ENCODE measurements at places on chromosomes 7 and 10. TPM values are rescaled to one million over a fixed set of nuclear protein-coding genes. Genes with fewer than 3 reads are reported as not detected.

Gene WNT8B
- 3.1 TPM for total RNA-seq

Gene PTPRZ1
- 0.74 TPM for total RNA-seq

Gene MSMB
- total RNA-seq: not detected

Gene CYP26A1
- total RNA-seq: 3.4 TPM

Gene HTRA1
- total RNA-seq: 3.5 TPM

- no peak for DNase-seq
Measured at GRCh38 chr10:116567335-116567734, 21.6 kb downstream of the PNLIP start.

DNA sequence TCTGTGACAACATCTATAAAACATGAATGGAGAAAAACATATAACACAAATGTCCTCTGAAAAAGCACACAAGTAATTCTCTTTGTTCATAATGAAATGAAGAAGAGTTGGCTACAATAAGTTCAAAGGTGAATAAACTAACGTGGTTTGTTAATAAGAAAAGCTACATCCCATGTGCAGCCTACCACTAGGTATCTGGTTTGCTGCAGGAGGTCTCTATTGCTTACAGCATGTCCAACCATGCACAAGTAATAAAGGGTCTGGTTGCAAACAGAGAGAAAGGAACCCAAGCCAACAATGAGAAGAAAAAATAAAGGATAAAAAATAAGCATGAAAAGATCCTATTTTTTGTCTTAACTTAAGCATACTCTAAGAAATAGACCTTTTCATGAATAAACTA is 139.2 kb downstream of the CHCHD3 start:
- DNase-seq: no peak

DNA sequence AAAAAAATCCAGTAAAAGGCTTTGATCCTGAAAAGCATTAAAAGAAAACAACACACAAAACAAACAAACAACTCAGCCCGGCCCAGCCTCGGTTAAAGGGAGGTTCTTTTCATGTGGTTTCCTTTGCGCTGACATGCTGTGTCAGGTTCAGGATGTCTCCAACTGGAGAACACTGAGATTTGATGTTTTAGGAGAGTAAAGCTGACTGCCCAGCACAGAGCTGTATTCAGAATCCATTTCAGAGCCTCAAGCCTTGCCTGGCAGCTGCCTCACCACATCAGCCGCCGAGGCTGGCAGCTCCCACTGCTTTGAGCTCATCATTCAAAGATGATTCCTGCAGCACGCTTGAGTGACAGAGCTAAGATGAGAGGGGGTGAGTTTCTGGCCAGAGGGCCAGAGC is 205.8 kb upstream of the LYZL1 start:
- DNase-seq: no peak

- DNase-seq: no peak
Measured at GRCh38 chr7:29150856-29151255, 4.5 kb upstream of the CPVL start.

GRCh38 chr7:26156451-26157420 is 4.7 kb downstream of the NFE2L3 start:
- DNase-seq: no peak

DNA sequence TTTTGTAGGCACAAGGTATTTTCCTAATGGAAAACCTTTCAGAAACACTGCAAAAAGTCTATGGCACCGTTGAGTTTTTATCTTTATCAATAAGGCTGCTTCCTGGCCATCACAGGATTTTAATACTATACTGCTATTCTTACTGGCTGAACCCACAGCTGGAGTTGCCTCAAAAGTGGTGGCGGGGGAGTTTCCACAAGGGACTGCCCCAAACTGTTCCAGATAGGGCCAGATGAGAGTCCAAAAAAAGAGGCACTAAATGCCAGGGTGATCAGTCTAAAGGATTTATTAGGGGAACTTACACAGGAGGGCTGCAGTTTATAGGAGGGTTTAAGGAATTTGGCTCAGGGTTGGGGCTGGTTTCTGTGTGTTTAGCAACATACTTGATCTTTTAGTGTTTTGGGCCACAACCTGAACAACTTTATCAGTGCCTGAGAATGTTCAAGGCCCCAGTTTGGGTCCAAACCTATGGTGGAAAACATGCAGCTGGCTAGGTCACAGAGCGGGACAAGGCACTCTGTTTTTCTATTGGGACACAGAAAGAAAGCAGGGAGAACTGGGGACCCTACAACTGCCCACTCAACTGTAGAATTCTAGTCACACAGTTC is 41.4 kb downstream of the STAM start:
- no peak for DNase-seq

- no peak for DNase-seq
Measured at GRCh38 chr10:21417172-21417712, 108.2 kb downstream of the SKIDA1 start.

GRCh38 chr10:109899356-109900331 is 23.7 kb downstream of the XPNPEP1 start:
- DNase-seq: no peak

DNA sequence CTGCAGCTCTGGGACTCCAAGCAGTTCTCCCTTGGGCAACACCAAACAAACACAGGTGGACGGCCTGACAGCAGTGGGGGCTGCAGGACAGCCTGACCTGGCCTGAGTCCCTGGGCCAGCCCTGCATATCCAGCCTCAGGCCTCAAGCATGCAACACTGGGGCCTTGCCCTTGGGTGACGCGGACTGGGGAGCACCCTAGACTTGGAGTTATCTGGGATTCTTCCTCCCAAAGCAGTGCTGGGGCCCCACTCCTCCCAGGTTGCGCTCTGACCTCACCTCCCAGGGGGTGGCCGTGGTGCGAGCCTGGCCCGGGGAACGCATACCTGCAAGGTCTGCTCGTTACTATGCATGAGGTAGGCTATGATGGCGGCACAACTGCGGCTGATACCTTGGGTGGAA is 6.2 kb upstream of the TMEM120A start:
- DNase-seq: no peak

GRCh38 chr10:99429517-99430095 is 818 bp downstream of the GOT1 start:
- DNase-seq: no peak

GRCh38 chr7:150992833-150993302 is 2.1 kb downstream of the NOS3 start:
- no peak for DNase-seq

DNA sequence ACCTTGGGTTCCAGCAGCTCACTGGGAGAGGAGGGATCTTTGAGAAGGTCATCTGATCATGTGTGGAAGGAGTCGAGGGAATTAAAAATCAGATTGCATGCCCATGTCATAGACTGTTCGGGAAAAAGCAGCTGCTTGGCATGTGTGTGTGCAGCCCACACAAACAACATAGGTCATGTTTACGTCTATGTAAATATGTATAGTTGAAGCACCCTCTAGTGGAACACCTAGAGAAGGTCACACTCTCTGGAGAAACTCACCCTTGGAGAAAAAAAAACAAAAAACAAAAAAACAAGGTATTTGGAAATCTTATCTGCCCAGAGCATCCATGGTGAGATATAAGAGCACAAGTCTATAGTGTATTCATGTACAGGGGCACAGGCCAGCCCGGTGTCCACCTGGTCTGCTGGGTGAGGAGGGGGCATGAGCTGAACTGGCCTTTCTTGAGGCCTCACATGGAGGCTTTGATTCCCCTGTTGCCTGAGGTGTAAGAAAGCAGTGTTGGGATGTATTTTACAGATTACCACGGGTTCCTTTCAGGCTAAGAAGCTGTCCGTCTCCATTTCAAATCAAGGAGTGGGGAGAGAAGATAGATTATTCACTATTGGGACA is 98.0 kb downstream of the NPY start:
- no peak for DNase-seq

GRCh38 chr10:29838539-29838938 is 203.8 kb upstream of the SVIL start:
- no peak for DNase-seq

DNA sequence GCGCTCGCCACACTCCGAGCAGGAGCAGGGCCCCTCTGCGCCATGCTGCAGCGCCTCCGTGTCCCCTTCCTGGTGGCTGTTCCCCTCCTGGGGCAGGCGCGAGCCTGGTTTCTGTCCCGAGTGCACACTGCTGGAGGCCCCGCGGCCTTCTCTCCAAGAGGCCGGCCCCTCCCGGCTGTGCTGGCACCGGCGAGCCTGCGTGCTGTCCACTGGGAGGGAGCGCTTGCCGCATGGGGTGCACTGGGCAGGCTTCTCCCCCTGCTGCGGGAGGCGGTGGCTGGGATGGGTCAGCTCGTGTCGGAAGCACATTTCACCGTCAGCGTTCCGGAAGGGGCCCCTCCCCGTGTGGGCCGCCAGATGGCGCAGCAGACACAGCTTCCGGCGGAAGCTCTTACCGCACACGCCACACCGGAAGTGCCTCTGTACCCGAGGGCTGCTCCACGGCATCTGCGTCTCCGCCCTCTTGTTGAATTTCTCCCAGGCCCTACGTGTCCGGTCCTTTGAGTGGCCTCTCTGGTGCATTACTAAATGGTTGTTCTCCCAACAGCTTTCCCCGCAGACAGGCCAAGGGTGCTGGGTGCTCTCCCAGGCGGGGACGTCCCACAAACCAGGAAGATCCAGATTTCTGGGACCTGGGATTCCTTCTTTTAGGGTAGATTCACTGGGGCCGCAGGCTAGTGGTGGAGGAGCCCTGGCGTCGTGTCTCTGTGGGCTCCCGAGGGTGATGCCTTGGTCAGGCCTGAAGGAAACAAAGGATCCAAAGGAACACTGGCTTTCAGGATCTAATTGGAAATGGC is 18.7 kb downstream of the ZNF786 start:
- no peak for DNase-seq

DNA sequence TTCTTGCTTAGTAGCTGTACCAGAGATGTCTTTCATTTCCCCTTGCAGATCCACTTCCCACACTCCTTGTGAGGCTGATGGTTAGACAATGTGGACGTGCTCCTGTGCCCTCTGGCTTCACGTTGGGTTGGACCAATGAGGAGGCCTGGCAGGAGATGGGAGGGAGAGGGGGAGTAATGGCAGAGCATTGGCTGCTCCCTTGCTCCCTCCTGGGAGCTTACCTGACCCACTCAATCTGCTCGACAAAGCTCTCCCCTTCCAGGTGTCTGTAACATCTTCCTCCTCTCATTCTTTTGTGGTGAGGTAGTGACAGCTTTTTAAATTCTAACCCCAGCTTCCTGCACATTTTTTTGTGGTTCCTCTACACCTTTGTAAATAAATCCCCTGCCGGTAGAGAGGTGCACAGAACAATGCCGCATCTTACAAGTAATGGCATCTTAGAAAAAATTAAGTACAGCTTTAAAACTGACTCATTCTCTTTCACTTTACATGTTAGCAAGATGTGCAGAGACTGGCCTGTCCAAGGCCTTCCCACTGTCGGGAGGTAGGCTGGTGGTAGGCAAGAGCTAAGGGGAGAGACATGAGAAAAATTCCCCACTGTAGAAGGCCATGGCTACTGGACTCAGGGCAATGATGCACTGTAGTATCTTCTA is 134.3 kb downstream of the HTR7 start:
- no peak for DNase-seq

- DNase-seq: no peak
Measured at GRCh38 chr7:123945938-123946337, 20.9 kb downstream of the SPAM1 start.
